ENCODE measurements at places on chromosomes 12 and 14.

- DNase-seq = no peak
Measured at GRCh38 chr14:31934767-31935266, 142.3 kb upstream of the ARHGAP5 start.

- no peak for DNase-seq
Measured at GRCh38 chr12:90100579-90100978, 391.9 kb upstream of the ATP2B1 start.

- no peak for DNase-seq
Measured at GRCh38 chr12:11949738-11950411, 120.9 kb upstream of the BCL2L14 start.

DNA sequence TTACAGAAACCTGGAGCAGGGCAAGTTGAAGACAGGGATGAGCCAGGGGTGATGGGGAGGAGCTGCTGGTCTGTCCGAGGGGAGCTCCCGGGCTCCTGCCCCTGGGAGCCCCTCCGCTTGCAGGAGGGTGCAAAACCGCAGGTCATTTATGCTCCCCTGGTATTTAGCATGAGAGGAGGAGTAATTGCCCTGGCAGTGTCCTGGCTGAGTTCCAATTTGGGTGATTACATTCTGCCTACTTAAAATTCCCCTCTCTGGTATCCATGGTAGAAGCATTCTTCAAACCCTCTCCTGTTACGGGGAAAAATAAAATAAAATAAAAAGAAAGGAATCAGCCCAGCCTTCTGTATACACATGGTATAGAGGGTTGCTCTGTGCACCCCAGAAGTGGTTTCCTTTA lies 61.7 kb upstream of the VRK1 start:
- DNase-seq = no peak

DNA sequence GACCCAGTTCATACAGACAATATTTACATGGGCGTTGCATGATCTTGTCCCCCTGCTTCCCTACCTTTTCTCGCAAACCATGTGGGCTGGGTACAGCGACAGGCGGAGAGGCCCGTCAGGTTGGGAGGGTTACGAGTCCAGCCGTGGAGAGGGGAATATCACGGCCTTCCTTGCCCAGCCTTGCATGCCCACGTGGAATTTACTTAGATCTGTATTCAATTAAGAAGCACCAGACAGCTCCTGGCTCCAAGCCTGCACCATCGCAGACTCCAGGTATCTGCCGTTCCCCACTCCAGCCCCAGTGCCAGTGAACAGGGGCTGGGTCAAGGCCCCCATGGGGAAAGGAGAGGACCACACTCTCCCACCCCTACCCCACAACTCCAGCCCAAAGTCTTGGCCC lies 29.8 kb downstream of the BCL11B start:
- DNase-seq = no peak

GRCh38 chr12:122079033-122079531 lies 526 bp downstream of the MLXIP start:
- no peak for DNase-seq

DNA sequence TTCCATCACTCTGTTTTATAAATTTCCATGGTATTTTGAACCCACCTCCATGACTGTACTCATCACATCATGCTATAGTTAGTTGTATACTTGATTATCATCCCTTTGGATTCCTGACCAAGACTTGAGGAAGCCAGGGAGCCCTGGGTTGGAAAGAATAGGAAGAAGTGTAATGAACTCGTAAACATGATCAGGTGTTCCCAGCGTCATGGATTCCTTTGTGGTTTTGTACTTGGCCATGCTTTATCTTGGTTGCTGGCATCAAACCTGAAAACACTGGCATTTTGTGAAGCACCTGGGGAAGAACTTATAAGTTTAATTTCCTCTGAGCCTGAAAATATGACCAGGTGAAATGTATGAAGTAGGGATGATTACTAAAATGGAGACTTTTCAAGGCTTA lies 76.4 kb downstream of the CHST11 start:
- DNase-seq = no peak

- no peak for DNase-seq
Measured at GRCh38 chr12:47014474-47014873, 64.9 kb upstream of the PCED1B start.

DNA sequence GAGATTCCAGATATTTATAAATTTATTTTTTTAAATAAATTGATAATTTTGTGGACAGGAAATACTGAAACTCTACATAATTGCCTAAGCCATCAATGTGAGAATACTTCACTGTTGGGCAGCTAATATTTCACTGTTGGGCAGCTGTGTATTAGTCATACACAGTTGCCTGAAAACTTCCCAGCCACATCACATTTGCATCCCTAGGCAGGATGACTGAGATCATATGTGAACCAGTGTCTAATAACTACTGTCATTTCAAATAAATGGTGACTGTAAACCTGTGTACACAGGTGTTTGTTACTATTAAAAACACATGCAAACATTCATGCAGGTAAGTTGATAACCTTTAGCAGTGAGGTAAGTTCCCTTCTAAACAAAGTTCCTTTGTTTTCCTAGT lies 43.9 kb downstream of the TMTC3 start:
- DNase-seq = no peak

- DNase-seq = no peak
Measured at GRCh38 chr14:50676814-50677516, 8.9 kb upstream of the SAV1 start.

GRCh38 chr12:59084511-59085375 lies 164.4 kb upstream of the LRIG3 start:
- DNase-seq = no peak

DNA sequence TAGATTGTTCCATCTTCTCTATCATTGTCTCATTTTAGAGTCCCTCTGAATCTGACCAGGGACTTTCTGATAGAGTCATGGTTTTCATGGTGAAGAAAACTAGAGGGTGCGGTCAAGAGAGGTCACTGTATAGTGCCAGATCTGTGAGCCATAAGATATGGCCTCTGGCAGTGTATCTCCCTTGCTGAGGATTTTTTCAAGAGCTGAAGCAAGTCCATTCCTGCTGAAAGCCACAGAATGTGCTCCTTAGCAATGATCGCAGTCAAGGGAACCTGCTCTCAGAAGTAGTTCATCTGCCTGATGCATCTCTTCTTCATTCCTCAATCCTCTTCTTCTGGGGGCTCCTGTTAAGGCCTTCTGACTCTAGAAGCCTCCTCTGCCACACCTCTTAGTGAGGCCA lies 405.2 kb downstream of the EGLN3 start:
- DNase-seq = no peak

GRCh38 chr14:83816761-83817160 lies 1713.2 kb upstream of the FLRT2 start:
- DNase-seq = no peak

DNA sequence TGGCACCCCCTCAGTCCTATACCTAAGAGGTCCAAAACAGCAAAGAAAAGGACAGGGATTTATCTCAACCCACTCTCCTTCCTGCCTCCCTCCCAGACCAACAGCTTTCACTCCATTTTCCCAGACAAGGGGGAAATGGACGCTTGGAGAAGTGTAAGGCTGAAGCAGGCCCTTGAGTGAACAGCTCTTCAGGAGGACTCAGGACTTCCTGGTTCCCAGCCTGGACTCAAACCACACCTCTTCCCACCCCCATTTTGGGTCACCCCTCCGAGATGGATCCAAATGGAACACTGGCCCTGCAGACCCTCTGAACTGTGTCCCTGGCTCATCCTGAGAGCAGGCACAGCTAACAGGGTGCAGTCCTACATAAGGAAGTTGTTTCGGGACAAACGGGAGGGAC lies 2.7 kb downstream of the KMT2D start:
- no peak for DNase-seq

GRCh38 chr12:3204143-3204542 lies 127.0 kb downstream of the TSPAN9 start:
- DNase-seq = no peak

DNA sequence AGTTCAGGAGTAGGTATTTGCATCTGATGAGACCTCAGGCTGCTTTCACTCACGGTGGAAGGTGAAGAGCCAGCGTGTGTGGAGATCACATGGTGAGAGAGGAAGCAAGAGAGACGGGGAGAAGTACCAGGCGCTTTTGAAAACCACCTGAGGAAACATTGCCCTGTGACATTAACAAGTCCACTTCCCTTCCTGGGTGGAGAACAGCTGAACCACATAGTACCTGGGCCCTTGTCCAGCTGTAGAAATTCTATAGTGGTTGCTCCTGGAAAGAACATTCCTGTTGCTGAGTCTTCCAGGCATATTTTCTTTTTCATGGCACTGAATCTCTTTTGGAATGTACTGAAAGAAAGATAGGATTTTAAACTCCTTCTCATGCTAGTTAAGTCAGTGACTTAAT lies 87.3 kb upstream of the RIN3 start:
- DNase-seq = no peak

- DNase-seq = no peak
Measured at GRCh38 chr12:101230547-101230946, 20.5 kb upstream of the SLC5A8 start.

DNA sequence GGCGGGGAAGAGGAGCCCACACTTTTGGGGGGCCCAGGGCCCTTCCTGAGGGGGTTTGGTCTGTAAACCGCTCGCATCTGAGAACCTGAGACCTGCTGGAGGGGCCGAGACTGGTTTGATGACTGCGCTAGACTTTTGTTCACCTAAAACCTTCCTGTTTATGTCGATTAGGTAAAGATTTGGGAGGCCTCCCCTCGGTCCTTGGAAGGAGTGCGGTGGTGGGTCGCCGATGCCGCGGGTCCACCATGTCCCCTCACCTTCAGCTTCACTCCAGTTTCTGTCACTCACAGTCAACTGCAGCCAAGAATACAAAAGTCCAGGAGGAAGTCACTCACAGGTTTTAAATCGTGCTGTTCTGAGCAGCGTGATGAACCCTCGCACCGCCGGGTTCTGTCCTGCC lies 10.5 kb upstream of the GALNT9 start:
- DNase-seq = no peak

DNA sequence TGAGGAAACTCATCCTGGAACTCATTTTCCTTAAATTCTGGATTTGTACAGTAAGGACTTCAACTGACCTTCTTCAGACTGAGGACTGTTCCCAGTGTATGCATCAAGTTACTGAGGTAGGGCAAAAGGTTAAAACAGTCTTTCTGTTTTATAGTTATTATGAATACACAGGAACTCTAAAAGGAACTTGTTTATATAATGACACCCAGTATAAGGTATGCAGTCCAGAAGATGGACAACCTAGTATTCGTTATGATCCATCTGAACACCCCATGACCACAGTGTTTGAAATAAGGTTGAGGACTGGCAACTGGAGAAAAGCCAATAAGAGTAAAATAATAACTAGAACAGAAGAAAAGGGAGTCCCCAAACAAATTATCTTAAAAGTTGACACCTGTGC lies 779.9 kb upstream of the TMEM132C start:
- no peak for DNase-seq

- no peak for DNase-seq
Measured at GRCh38 chr12:123142518-123142840, 8.4 kb downstream of the PITPNM2 start.

DNA sequence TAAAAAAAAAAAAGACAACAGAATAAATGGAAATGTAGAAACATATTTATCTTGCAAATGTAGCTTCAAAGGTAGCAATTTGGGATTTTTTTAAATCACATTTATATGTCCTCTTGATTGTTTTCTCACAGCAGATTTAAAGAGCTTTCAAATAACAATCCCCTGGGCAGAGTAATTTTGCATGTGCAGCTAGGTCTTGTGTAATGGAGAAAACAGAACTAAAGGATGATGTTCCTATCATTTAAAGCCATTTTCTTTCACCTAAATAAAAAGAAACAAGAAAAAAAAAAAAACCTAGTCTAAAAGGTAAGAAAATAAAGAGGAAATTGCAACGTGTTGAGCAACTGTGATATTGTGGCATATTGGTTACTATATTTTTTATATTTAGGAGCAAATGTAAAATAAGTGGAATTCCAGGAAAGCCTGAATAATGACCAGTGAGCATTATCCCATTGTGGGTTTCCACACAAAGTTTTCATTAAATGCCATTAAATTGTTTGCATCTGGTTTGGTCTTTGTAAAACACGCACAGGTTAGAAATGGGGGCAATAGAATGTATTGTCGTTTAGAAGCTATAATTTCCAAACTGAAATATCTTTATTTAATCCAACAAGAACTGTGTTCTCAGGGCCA lies 215.6 kb downstream of the SLC6A15 start:
- DNase-seq = no peak

DNA sequence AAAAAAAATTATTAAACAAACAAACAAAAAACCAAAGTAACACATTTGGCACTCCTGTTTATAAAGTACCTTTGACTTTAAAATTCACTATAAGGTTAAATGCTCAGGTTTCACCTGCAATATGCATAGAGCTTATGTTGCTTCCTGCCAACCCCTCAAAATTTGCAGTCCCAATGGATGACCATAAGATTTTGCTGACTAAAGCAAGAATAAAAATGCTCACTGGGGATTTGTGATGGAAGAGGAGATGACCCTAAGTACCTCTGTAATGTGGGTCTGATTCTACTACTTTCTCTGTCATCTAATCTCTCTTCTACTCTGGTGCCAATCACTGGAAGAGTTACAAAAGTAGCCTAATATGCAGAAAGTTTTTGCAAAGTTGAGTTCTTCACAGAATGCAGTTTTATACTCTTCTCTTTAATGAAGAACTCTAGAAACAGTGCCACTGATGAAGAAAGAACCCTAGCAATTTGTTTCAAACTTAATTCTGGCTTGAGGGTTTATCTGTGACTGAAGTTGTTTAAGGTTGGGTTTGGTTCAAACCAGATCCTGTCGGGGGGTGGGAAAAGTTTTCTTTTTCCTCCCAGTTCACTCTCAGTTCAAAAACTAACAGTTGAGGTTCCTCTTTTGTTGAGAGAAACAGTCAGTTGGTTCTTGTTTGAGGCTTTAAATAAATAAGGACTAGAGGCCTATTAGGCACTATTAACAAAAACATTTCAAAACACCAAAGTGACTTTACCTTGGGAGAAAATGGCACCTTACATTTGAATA lies 10.9 kb downstream of the WASHC3 start:
- no peak for DNase-seq

DNA sequence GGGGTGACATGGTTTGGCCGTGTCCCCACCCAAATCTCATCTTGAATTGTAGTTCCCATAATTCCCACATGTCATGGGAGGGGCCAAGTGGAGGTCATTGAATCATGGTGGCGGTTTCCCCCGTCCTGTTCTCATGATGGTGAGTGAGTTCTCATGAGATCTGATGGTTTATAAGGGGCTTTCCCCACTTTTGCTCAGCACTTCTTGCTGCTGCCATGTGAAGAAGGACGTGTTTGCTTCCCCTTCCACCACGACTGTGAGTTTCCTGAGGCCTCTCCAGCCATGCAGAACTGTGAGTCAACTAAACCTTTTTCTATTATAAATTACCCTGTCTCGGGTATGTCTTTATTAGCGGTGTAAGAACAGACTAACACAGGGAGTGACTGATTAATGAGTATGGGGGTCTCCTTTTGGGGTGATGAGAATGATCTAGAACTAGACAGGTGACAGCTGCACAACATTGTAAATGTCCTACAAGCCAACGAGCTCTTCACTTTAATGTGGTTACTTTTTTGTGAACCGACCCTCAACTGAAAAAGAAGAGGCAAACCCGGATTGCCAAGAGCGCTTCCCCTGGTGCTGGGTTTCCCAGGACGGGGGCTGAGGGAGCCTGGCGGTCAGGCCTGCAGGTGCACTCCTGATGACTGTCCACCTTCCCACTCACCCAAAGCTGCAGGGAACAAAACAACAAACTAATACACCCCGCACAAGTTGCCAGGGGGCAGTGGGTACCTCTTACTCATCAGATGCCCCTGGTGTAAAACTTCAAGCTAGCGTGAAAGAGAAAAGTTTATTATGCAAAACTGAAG lies 90.1 kb downstream of the NCOR2 start:
- no peak for DNase-seq

- DNase-seq = no peak
Measured at GRCh38 chr12:112980491-112981158, 2.3 kb downstream of the OAS2 start.

Measured in cortex of kidney (tissue), 1 donor.